ENCODE measurements at places on chromosomes 16 and 17.
A peak's percentile ranks its signal among the peaks of the same experiment; 100 is the strongest.

DNA sequence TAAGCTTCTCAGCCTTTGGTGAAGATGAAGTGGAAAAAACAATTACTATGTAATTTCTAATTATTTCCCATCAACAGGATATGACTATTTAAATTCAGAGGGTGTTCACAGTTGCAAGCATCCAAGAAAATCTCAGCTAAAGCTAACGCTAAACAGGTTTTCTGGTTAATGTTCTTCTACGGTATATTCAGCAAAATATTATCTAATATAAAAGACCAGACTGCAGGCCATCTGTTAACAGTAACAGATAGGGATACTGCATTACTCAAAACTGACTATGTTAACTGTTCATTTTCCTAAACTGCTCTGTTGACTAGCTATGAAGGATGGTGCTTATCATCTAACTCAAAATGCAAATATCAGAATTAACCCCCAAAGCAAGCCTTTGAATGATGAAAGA is 32.8 kb downstream of the GLG1 start:
- no peak for DNase-seq

DNA sequence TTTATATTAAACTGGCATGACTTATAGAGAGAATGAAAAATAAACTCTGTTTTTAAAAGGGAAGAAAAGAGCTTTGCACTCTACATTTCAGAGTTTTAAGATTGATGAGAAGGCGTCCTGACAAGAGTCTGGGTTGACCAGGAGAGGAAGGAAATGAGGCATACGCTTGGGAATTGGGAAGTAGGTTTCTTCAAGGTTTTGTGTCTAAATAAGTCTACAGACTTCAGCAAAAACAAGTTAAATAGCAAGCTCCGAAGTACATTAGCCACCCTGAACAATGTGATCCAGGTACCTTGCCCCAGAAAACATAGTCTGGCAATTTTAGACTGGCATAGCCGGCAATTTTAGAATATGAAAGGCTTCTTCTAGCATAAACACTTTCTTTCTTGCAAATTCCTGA is 28.5 kb upstream of the CCDC182 start:
- DNase-seq, result no peak

DNA sequence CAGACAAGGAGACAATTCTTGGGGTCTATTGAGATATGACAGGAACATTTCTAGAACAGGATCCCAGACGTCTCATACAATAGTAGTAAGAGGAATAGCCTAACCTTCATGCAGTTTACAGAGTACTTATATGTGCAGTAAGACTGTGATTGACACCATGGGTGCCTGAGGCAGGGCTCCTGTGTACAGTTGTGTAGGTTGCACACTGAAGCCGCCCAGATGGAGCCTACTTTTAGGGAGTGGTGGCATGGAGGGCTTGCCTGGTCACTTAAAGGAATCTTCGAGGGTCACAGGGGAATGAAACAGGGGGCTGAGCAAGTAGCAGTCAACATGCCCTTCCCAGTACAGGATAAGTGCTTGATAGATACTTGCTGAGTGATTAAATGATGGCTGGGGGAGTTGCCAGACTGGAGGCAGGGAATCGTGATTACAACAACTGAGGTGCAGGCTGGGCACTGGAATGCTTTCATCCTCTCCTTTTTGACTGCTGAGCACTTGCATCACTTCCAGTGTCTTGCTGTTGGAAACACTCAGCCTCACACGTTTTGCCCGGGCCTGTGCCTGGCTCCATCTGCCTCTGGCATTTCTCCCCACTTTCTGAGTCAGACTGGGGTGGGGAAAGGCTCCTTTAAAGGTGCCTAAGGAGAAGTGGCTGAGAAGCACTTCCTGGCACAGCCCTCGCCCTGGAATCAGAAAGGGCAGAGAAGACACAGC is 71.0 kb downstream of the COPRS start:
- no peak for DNase-seq

DNA sequence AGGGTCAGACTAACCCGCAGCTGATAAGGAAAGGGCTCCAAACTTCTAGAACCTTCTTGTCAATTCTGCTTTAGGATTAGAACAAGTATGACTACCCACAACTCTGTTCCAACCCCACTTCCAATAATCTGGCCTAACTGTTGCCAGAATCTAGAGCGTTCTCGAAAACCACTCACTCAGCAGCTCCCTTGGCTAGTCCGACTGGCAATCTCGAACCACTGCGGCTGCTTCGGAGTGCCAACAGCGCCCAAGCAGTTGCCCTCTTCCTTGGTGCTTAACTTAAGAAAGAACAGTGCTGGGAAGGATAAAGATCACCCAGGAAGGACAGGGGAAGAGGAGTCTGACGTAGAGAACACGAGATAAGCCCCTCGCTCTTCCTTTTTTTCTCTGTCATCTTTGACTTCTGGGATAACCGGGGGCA is 818 bp downstream of the DNAJC7 start:
- no peak for DNase-seq

DNA sequence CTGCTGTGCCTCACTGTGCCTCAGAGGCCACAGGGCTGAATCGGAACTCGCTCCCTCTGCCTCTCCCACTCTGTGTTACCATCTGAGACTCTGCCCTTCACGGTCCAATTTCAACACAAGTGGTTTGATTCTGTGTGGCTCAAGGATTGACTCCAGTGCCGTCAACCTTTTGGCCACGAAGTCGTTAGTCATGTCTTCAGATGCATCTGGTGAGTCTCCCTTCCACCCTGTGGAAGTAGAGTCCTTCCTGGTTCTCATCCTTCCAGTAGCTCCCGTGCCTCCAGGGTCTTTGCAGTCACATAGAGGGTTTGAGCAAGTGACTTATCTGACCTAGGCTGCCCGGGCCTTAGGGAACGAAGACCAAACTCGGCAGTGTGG is 51.2 kb downstream of the PGS1 start:
- no peak for DNase-seq

GRCh38 chr16:28298511-28298878 is 6.2 kb downstream of the SBK1 start:
- no peak for DNase-seq

DNA sequence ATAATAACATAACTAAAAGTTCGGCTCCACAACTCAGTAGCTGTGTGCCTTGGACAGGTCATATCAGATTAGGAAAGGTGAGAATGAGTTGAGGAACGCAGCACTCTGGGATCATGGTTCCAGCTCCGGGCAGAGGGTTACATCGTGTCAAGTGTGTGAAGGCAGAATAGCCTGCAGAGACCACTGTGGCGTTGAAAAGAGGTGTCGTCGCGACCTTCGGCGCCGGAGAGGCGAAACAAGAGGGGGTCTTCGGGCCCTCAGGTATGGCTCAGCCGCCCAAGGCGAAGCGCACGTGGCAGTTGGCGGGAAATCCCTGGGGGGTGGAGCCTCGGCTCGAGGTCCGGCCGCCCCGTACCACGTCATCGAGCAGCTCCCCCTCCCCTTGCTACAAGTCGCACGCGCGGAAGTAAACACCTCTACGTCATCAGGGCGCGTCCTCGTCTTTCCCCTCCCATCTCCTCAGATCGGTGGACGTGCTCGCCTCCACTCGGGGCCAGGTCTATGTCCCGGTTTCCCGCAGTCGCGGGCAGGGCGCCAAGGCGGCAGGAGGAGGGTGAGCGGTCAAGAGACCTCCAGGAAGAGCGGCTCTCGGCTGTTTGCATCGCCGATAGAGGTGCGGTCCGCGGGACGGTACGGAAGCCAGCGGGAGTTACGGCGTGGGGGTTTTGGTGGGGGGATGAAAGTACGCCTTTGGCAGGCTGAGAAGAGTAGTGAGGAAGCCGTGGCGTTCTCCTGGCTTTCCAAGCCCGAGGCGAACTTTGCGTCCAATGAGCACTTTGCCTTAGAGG is at the start of gene DHX40:
DHX40 (plus strand) TSS at position 440 of the 788 bp plus-strand sequence; CDS start at position 502, 62 bp downstream.
- DNase-seq, result peak; percentile 95

GRCh38 chr17:14752011-14752410 is 451.1 kb downstream of the HS3ST3B1 start:
- DNase-seq, result no peak

GRCh38 chr17:50386510-50386909 is 10.8 kb downstream of the LRRC59 start:
- no peak for DNase-seq

DNA sequence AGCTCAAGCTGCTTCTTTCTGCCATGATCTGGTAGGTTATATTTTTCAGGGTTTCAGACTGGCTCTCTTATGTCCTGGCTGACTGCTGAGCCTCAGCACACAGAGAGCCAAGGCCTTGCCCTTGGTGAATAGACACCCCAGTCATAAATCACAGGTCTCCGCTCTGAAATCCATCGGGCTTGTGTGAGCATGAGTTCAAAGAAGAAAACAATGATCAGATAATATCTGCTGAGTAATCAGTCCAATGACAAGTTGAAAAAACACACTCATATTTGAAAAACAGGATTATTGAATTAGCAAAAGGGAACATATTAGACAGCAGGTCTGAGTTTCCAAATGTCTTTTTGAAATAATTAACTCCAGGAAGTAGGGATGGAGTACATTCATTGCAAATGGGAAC is 51.1 kb upstream of the NDRG4 start:
- no peak for DNase-seq

DNA sequence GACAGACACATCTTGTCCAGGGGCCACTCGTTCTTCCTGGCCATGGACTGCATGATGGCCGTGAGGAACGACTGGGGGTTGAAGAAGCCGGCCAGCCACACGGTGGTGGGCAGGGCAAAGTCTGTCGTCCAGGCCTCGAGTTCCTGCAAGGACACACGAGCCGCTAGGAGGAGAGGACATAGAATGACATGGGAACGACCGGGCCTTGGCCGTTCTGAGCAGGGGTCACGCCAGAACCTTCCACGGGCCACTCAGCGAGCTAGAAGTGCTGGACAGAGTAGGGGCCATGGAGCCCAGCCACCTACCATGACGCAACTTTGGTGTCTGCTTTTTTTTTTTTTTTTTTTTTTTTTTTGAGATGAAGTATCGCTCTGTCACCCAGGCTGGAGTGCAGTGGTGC is 47.0 kb downstream of the PGS1 start:
- DNase-seq, result no peak

- DNase-seq, result no peak
Observed at GRCh38 chr16:1291576-1291974, 17.9 kb upstream of the UBE2I start.

DNA sequence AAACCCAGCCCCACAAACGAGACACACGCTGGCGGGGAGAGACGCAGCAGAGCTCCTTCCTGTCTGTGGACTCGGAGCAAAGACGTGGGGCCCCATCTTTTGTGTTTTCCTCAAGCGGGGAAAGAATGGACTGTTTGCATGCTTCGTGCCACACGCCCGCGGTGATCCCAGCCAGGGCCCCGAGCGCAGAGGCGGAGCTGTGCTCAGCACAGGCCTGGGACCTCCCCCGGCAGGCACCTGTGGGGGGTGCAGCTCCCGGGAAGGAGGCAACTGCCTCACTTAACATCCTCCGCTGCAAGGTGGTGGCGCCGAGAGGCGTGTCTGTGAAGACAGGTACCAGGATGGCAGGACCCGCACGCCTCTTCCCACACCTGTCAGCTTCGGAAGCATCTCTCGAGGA is 19.1 kb downstream of the TRARG1 start:
- peak; percentile 17 for DNase-seq

GRCh38 chr17:51319186-51319585 is 58.8 kb downstream of the UTP18 start:
- no peak for DNase-seq

GRCh38 chr16:53058882-53059281 is 4.1 kb downstream of the CHD9 start:
- DNase-seq, result no peak

- no peak for DNase-seq
Observed at GRCh38 chr16:47787696-47788095, 326.6 kb downstream of the PHKB start.

GRCh38 chr16:47599512-47599911 is 138.4 kb downstream of the PHKB start:
- DNase-seq, result no peak

DNA sequence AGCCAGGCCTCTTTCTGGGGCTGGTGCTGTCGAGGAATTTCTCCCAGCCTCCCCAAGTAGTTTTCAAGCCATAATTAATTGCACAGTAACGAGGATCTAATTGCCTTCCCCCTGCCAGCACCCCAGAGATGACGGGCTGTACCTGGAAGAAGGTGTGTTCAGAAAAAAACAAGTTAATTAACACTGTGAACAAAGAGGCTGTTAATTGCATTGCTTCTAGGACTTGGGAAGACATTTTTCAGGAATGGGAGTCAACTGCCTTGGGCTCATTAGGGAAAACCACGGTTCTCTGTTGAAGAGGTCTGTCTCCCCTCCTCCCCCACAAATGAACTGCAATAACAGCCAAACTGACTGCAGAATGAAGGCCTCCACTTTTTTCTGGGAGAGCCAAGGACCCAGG is 176.7 kb downstream of the CCT6B start:
- no peak for DNase-seq

DNA sequence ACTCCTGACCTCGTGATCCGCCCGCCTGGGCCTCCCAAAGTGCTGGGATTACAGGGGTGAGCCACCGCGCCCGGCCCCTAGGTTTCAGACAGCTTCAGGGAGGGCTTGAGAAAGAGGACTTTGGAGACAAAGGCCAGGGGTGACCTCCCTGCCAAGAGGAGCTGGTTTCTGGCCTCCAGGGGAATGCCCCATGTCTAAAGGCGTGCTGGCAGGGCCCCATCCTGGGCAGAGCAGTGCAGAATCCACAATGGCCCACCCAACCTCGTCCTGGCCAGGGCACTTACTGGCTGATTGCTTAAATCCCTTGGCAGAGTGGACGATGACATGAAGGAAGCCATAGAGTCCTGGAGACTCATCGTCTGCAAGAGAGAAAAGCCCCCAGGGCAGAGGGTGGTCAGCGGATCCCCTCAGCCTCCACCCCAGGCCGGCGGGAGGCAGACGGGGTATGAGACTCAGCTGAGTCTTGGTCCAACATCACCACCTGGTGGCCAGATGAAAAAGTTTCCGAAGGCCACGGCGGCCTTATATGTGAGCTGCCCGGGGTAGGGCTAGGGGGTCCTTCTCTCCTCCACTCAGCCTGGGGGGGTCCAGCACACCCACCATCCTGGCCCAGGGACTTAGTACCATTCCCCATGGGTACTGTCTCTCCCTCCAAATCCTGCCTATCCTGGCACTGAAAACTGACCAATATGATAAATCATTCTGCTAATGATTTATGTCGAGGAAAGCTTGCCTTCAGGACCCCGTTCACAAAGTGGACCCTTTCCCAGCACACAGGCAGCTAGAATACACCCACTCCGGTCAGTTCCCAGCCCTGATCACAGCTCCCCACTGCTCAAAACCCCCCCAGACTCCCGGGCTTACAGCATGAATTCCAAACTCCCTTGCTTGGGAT is 59.1 kb downstream of the TIMM22 start:
- DNase-seq, result peak; percentile 23

DNA sequence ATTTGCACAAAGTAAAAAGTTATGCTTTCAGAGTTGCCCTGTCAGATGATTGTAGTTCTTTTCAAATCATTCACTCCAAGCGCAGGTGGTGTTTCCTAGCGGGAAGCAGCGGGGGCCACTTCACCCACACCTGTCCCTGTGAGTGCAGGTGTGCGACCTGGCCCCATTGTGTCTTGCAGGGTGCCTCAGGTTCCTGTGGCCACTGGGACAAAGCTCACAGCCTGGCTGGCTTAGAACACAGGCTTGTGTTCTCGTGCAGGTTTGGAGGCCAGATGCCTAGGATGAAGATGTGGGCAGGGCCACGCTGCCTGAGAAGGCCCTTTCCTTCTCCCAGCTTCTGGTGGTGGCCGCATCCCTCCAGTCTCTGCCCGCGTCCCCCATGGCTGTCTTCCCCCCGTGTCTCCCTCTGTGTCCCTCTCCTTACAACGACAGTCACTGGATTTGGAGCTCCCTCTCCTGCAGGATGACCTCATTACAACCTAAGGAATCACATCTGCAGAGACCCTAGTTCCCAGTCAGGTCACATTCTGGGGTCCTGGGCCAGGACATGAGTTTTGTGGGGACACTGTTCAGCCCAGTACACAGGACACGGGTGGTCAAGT is 90.5 kb downstream of the NPIPB11 start:
- no peak for DNase-seq
